ENCODE measurements at places on chromosomes 6 and 20.
A peak's percentile ranks its signal among the peaks of the same experiment; 100 is the strongest.

GRCh38 chr6:46174904-46175303, 4.1 kb upstream of the ENPP5 start:
- DNase-seq = no peak

DNA sequence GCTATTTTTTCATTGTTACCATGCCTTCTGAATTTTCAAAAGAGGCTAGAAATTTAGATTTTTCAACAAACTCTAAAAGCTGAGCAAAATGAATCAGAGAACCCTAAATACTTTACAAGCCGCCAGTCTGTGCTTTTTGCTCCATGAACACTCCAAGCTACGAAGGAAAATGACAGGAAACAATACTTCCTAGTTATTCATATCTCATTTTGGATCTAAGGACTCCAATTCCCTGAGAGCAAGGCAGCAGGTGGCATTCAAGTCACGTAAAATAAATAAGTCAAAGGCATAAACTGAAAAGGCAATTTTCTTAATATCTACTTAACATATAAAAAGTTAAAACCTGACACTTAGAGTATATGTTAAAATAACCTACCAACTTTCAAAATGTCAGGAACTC, 50.6 kb downstream of the PDSS2 start:
- DNase-seq = no peak

- DNase-seq = no peak
Measured at GRCh38 chr20:1648101-1648500, 9.5 kb downstream of the SIRPG start.

DNA sequence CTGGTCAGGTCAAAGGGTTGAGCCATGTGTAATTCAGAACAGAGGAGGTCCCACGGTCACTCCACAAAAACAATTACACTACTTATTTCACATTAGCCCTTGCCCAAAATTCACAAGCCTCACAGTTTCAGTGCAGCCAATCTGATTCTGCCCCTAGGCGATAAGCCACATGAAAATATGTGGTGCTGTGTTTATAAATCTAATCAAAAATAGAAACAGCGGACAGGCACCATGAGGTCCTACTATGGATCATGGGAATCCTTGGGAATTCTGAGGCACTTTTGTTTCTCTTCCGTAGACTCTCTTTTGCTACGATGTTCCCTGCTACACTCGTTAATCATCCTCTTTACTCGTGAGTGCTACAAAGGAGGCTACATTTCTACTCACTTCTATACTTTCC, 476.1 kb downstream of the TFAP2A start:
- no peak for DNase-seq

DNA sequence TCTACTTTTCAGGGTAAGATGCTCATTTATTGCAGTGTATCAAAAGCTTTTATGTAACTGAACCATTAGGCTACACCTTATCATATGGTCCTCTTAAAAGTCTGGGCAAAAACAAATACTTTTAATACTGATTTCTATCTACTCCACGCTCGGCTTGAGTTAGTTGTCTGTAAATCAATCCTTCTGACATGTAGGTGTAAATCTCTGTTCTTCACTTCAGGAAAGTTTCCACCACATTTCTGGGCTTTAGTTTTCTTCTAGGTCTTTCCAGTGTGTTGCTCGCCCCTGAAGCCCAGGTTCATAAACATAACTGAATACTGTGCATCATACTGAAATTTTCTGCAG, 89.2 kb upstream of the RNF217 start:
- no peak for DNase-seq

DNA sequence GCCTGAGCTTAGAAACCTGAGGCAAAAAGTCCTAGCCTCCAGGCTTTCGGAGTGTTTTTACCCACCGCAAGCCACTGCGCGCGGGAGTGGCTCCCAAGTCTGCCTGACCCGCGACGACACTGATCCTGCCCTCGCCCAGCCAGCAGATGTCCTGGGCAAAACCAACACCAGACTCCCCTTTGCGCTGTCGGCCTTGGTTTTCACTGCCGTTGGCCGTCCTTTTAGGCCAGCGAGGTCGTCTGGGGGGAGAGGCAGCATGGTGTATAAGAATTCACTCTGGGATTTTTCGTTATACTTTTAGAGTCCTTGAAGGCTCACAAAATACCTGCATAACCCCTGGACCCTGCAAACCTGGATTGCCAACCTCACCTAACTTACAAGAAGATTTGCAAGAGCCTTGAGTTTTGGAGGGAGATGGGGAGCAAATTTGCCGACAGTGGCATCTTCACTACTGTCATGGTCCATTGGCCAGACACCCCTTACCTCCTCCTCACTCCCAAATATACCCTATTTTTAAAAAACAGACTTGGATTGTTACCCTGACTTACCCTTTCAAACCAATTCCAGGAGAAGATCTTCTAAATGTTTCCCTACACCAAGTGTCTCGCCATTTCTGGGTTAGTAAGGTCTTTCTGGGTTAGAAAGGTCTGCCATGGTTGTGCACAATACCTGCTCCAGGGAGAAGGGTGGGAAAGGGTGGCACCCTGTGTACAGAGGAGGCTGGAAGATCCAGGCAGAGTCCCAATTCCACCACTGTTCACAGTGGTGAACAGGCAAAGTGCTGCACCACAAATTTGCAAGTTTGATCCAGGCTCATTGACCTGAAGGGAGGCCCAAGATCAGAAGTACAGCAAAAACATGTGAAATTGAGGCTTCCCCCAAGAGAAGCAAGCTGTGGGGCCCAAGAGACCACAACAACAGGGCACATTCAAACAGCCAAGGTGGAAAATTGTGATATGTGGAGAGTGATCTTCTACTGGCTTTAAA, 4.4 kb downstream of the FOXA2 start:
- no peak for DNase-seq

DNA sequence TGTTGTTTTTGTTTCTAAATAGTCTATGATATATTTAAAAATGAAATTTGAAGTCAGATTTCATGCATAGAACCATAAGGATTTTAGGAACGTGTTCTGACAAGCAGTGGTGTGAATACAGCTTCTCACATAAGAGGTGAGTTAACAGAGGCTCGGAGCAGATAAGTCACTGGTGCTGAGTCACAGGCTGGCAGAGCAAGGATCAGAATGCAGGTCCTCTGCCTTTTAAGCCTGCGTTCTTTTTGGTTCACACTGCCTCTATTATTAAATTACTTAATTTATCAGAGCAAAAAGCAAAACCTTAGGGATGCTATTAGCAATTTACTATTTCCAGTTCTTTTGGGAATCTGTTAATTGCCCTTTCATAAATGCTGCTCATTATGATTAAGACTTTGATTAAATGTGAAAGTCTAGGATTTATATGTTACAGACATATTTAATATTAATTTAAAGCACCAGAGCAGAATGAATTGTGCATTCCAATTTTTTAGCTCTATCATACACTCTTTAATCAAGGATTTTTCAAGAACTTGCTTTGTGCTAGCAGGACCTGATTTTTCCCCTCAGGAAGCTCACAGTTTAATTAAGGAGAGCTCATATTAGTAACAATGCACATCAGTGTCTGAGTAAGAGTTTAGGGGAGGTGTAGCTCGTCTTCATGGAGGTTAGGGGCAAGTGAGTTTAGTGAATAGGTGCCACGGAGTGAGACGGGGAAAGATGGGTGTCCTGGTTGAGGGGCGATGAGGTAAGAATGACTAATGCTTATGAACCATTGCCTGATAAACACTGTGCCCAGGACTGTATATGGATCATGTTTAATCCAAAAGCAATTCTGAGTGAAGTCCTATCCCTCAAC, 212.7 kb upstream of the AGPAT4 start:
- no peak for DNase-seq

DNA sequence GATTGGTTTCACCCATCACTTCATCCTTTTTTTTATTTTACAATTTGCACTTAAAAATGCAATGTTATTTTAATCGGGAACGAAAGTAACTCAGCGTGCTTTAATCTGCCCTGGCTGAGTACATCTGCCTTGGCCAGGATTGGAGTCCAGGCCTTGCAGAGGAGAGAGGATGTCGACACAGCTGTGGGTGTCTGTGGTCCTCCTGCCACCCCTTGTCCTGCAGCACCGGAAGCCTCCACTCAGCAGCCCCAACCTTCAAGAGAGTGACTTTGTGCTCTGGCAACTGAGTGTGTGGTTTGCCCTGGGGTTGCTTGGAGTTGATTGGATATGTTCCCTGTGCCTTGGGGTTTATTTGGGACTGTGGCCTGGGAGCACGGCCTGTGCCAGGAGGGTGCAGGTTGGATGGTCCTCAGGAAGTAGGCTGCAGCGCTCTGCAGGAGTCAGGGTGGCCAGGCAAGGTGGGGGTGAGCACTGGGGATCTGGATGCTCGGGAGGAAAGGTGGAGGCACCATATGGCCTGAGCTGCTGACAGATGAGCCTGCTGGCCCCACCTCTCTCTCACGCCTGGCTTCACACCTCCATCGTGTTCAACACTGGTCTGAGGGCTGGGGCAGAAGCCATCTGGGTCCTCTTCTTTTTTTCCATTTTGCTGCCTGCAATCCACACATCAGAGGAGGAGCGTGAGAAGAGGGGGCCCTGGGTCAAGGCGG, 4.3 kb downstream of the MYT1 start:
- DNase-seq = no peak

DNA sequence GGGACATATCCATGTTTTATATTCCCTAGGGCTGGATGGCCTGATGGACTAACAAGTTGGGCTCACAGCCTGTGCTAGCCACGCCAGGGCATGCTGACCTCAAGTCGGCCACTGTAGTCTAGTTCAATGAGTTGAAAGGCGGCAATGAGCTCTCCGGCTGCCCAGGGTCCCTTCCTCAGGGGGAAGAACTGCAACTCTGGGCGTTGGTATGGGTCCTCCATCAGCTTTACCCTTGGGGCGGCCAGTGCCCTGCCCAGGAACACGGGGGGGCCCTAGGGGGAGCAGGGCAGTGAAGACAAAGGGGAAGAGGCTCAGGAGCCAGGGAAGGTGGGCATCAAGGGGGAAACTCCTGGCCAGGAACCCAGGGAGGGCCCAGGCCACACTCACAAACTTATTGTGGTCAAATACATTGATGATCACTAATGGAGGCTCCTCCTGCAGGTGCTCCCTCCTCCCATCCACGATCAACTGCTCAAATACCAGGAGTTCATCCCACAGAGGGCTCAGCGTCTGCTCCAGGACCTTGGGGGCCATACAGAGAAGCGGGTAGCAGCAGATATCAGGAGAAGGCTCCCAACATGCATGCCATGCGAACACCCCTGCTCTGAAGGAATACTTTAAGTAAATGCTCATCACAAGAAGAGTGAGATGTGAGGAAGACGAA, 32.8 kb upstream of the SPAG4 start:
- no peak for DNase-seq

GRCh38 chr6:45619994-45620471, 242.3 kb upstream of the SUPT3H start:
- DNase-seq = peak; percentile 50

- no peak for DNase-seq
Measured at GRCh38 chr6:166877906-166878305, 78.4 kb downstream of the RNASET2 start.

GRCh38 chr6:106026748-106027715, 59.1 kb upstream of the PRDM1 start:
- no peak for DNase-seq

DNA sequence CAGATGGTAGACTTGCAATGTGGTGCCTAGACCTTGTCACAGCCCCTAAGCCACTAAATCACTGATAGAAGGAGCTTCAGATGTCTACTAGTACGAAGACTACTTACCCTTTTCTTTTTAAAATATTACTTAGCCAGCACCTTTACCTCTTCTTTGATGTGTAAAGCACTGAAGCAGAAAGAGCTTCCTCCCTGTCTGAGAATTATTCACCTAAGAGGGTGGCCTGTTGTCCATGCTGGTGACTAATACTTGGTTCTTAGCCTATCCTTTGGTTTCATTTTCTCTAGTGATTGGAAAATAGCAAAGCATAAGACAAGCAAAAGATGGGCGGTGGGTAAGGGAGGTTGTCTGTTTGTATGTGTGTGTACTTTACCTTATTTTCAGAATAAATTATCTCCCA, 794.6 kb downstream of the TFAP2A start:
- no peak for DNase-seq

DNA sequence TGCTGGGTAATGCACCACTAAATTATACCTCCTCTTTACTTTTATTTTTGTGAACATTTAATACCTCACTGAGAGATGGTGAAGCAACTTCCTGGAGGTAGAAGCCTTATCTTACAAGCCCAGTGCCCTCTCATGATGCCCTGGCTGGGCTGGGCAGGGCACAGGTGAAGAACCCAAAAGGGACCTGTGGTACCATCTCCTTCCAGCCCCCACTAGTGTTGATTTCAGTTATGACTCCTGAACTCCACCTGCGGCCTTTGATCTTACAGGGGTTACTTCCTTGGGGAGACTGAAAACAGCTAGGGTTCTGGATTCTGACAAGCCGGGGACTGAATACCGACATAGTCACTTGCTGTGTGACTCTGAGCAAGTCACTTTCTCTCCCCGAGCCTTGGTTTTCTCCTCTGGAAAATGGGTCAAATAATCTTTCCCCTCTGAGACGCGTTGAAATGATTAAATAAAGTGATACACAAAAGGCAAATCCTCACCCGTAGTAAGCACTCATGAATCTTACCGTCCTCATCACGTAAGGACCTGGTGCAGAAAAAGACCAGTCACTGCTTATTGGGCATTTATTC, 1.2 kb downstream of the SLC13A3 start:
- DNase-seq = no peak

- DNase-seq = no peak
Measured at GRCh38 chr20:57900226-57900905, 190.6 kb upstream of the PMEPA1 start.

- DNase-seq = no peak
Measured at GRCh38 chr20:2952766-2953165, 79.5 kb downstream of the PTPRA start.

DNA sequence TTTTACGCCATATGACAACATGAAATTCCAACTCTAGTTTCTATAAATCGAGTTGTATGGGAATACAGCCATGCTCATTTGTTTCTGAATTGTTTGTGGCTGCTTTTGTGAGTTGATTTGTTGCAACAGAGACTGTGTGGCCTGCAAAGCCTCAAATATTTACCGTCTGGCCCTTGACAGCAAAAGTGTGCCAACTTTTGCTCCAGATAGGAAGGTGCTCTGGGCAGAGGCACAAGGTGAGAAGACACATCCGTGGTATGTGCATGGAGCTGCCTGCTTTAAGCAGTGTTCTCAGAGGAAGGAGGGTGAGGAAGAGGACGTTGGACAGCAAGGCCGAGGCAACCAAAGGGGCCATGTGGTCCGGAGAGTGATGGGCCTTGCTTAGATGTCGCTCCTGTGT, 57.4 kb downstream of the IYD start:
- DNase-seq = no peak

GRCh38 chr20:24033151-24033550, 44.6 kb upstream of the GGTLC1 start:
- DNase-seq = no peak
